Activated CD4-positive, alpha-beta T cell treated with anti-CD3 and anti-CD28 coated beads, Interleukin-2, amount 50 U/mL, for 16 hours (primary cell): ENCODE measurements at places on chromosomes 6 and 20.

DNA sequence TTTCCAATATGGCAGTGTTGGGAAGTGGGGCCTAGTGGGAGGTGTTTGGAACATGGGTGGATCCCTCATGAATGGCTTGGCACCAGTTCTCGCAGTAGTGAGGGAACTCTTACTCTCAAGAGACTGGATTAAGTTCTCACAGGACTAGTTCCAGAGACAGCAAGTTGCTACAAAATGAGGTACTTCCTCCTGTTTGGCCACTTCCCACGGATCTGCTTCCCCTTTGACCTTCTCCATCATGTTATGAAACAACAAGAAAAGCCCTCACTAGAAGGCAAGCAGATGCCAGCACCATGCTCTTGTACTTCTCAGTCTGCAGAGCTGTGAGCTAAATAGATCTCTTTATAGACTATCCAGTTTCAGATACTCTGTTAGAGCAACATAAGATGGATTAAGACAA is 3.1 kb downstream of the RSPH3 start:
- DNase-seq, result no peak

GRCh38 chr6:109252261-109253041 is 129.8 kb downstream of the CD164 start:
- no peak for DNase-seq

- no peak for DNase-seq
These were observed 34.1 kb upstream of the SPACA1 start for GRCh38 chr6:88013554-88013953.

DNA sequence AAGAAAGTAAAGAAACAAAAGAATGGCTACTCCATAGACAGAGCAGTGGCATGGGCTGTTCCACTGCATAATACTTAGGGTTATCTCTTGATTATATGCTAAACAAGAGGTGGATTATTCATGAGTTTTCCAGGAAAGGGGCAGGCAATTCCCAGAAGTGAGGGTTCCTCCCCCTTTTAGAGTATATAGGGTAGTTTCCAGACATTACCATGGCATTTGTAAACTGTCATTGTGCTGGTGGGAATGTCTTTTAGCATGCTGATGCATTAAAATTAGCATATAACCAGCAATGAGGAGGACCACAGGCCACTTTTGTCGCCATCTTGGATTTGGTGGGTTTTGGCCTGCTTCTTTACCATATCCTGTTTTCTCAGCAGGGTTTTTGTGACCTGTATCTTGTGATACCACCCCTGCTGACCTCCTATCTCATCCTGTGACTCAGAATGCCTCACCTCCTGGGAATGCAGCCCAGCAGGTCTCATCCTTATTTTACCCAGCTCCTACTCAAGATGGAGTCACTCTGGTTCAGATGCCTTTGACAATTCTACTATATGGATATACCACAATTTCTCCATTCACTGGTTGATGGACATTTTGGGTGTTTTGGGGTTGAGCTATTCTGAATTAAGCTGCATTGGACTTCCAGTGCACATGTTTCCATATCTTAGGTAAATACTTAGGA is 280.6 kb downstream of the FARS2 start:
- DNase-seq, result no peak

- peak; percentile 49 for DNase-seq
These were observed 10.4 kb upstream of the GCNT2 start for GRCh38 chr6:10510592-10511367.

GRCh38 chr6:141107591-141108160 is 1025.0 kb upstream of the GJE1 start:
- DNase-seq, result peak; percentile 1

DNA sequence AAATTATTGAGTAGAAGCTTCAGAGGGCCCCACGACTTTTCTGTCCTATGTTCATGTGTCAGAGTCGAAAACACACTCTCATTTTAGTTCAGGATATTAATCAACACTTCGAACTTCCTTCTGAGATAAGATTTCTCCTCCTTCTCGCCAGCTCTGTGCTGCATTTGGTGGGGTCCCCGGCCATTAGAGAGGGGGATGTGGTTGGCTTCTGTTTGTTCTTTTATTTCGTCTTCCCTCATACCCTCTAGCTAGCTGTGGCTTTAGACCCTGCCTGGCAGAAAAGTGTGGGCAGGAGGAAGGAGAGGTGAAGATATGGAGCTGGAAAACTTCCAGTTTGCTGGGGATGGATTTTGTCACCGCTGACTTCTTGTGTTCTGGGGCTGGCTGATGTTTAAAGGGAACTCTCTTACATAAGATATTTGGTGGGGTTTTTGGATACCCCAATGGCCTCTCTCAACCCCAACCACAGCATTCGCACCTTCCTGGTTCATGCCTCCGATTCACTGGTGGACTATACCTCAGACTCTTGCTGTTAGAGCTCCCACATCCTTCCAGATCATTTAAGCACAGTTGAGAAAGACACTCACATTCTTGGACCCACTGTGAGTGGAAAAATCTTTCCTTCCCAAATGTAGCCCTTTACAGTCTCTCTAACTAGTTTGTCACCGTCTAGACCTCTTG is 30.7 kb upstream of the TMX4 start:
- no peak for DNase-seq

- no peak for DNase-seq
These were observed 37.6 kb downstream of the NRN1 start for GRCh38 chr6:5968817-5969734.

GRCh38 chr6:116351101-116351500 is 19.6 kb upstream of the DSE start:
- no peak for DNase-seq

DNA sequence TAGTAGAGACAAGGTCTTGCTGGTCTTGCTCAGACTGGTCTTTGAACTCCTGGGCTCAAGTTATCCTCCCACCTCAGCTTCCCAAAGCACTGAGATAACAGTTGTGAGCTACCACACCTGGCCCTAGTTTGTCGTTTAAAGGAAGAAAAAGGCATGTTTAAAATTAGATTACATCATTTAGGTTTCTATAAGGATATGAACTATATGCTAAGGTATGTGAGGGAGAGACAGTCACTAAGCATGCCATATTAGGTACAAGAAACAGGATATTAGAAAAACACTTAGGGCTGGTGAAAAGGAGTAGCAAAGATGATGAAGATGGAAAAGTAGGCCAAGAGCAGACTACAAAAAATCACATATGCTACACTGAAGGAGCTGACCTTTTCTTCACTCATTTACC is 106.4 kb downstream of the ASCC3 start:
- DNase-seq, result no peak

- no peak for DNase-seq
These were observed 329.6 kb downstream of the GJA1 start for GRCh38 chr6:121765060-121765459.
